ENCODE measurements at places on chromosomes 11 and 22.

DNA sequence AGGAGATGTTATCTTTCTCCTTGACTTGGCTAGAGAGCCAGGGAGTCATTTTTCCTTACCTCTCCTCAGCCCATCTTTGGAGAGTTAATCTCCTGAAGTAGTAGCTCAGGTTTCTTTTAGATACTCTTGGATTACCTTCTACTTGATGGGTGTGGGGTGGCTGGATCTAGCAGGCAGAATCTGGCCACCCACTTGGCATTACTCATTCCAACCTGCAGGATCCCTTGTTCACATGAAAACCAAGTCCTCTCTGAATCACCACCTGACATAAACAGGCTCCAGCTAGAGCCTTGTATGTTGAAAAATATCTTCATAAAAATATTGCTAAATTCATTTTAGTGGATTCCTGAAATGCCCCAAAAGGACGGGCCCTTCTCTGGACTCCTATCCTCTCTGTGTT lies 250.6 kb upstream of the PLET1 start:
- DNase-seq, result no peak

DNA sequence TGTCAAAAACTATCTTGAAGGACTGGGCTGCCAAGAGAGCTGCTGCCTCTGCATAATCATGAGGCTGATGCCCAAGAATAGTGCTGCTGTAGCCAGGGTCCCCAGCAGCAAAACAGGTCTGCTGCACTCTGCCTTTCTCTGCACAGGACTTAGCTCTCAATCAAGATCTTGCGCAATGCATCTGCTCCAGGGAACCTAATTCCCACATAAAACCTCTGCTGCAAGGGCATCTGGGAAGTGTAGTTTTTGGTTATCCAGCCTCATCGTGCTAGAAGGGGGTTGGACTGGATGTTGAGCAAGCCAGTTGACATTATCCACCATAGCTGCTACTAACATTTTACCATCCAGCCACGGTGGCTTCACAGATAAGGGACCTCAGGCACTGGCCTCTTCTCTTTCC lies 192.7 kb downstream of the C11orf91 start:
- DNase-seq, result no peak

DNA sequence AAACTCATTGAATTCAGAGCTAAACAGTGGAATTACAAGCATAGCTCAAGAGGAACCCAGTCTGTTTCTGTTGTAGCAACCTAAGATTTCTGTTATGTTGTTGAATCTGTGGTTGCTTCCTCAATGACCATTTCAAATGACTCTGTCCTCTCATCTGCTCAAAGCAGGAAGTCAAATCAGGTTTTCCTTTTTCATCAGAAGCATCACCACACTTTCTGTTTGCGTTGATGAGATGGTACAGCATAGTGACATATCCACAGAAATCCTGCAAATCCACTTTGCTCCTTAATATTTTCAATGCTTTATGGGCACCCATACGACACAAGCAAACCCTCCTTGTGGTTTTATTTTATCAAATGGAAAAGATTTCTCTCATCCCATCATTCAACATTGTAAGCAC lies 12.6 kb upstream of the UCP2 start:
- peak; percentile 67 for DNase-seq

GRCh38 chr22:38554281-38554680 lies 15.7 kb downstream of the DMC1 start:
- no peak for DNase-seq

DNA sequence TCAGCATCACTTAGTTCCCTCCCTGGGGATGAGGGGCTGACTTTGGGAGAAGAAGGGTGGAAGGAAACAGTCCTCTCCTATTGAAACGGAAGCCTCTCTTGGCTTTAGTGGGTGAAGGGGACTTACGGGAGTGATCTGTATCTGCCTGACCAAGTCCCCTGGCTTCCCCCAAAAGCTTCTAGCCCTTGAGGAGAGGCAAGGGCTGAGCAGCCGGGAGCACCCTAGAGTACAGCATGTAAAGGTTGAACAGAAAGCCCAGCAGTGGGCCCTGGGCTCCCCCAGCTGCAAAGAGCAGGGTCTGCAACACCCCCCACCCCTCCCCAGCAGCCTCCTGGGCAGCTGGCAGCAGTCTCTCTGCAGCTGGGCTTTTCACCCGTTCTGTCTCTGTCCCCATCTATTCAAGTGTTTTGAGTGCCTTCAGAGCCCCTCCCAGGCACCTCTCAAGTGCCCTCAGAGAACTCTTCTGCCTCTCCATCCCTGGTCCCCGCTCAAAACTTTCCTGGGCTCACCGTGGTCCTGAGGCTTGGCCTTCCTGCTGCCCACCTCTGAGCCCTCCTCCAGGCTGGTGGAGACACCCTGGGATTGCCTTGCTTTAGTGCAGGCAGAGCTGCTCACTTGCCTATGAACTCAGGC lies 2.7 kb downstream of the CAPN5 start:
- DNase-seq, result no peak

GRCh38 chr11:5203366-5203765 lies 2.9 kb upstream of the OR51V1 start:
- DNase-seq, result no peak

GRCh38 chr22:39666926-39667325 lies 96.4 kb downstream of the CACNA1I start:
- no peak for DNase-seq

- DNase-seq, result no peak
Measured at GRCh38 chr11:21650961-21651360, 541.9 kb upstream of the ANO5 start.

- DNase-seq, result no peak
Measured at GRCh38 chr11:65305501-65306268, 9.0 kb upstream of the CDC42EP2 start.

DNA sequence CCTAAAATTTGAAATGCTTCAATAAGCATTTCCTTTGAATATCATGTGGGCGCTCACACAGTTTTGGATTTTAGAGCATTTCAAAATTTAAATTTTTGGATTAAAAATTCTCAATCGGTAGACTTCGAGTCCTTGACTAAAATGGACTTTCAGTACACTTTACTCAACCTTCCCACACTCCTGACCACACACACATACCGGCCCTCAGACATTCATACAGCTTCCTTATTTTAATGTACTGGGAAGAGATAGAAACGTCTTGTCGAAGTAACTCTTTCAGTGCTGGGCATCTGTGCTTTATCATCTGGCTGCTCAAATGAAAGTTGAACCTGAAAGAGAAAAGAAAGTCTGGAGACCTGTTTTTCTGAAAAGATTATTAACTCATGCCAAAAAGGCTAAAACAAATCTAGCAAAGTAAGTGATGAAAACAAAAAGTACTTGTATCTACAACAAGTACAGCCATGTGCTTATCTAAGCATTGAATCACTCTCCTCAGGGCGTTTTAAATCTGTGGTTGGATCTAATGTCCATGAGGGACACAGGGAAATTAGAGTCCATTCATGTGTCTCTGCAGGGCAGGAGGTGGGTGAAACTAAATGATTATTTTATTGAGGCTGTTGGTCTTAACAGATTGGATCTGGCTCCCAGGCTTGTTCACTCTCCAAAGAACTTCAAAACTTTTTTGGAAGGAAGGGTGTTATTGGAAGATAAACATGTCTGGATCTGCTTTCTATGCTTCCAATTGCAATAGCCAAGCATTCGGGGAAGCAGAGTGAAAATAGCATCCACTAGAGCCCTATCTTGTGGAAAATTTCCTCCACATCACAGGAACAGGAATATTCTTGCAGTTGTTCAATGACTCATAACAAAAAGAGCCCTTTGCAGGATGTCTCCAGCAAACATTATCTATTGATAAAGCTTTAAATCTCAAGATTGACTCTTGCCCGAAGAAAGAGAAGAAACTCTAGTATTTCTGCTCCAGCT lies 47.0 kb downstream of the CARD18 start:
- no peak for DNase-seq

- peak; percentile 2 for DNase-seq
Measured at GRCh38 chr22:50544078-50544745, 1.5 kb upstream of the KLHDC7B start.

DNA sequence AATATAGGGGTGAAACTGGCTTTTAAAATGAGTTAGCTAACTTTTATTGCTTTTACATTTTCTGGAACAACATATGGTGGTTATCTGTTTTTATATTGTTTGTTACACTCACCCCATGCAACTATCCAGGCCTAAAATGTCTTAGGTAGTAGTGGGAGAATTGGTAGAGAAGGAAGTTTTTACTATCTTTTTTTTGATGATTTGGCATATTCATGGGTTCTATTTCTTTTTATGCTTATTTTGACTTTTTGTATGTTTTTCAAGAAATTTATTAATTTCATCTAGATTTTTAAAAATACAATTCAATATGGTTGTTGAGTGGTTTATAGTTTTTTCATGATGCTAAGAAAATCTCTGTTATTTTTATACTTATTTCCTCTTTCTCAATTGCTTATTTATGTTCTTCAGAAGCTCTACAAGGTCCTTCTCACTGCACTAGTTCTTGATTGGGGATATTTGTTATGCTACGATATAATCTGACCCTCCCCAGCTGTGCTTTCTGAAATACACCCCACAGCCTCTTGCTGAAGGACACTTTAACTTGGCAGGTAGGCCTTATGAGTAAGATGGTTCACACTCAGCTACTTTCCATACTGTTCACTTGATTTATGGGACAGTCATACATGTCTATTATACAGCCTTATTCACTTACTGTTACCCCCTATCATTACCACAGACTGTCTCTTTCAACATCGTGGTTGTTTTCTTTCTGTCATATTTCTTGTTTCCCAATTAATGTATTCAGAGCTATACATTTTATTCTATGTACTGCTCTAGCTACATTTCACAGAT lies 431.2 kb downstream of the METTL15 start:
- DNase-seq, result no peak

DNA sequence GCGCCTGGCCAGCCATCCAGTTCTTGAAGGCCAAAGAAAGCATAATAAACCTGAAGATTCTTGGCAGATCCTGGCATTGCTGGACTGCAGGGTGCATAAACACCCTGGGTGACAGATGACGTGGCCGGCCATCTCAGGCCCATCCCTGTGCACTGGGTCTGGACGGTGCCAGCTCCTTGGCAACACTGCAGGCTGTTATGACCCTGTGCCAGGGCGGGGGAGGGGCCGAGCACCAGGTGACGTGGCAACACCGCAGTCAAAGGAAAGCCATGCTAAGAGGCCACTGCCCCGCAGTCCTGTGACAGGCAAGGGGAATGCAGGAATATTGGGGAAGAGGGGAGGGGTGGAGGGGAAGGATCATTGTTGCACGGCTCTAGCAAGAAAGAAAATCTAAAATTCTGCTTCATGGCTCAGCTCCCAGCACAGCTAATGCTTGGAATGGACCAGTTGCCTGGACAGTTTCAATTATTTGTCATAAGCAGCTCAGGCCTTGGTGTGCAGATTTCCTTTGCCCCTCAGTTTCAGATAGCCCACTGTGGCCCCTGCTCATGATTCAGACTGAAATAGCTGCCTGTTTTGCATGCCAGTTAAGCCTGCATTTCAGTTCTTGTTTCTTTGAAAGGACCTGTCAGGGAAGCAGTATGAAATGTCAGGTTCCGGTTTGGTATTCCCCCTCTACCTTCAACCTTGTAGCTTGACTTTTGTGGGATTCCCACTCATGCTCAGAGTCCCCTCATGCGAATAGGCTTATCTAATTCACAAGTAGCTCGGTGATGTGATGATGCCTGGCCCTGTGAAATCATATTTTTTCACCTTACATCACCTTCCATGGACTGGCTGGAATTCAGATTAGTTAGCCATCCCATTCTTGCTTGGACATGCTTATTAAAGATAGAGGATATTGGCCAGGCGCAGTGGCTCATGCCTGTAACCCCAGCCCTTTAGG lies 29.7 kb upstream of the DDX6 start:
- no peak for DNase-seq
